Mucosa of gallbladder (tissue), 1 donor: ENCODE measurements at places on chromosomes 3 and 15.

GRCh38 chr3:71978150-71978721 is 193.3 kb upstream of the PROK2 start:
- DNase-seq, result no peak

DNA sequence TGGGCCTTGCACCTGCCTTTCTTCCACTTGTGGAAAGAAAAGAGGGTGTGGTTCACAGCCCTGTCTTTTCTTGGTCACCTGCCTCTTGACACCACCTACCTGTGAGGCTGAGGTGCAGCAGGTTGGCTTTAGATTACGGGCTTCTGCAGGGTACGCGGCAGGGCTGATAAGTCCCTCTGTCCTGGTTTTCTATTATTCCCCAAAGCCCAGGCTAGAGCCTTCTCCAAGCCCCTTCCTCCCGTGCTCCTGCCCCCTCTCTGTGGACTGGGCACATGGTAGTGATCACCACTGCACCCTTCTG is 44.8 kb upstream of the HACD2 start:
- no peak for DNase-seq

DNA sequence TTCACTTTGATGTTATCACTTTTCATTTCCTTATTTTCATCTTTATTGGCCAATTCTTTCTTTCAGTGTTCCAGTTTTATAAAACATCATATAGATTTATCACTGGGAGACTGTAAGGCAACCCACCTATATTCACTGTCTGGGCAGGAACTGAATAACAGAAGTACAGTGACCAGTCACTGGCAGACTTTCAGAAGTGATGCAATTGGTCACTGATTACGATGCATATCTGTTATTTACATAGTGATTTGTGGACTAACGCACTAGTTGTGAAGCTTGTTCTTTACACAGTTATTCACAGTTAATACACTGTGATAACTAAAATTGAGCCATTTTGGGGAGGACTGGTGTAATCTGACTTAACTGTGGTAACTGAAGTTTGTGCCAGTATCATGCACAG is 190.2 kb upstream of the DPH6 start:
- DNase-seq, result peak; percentile 13

DNA sequence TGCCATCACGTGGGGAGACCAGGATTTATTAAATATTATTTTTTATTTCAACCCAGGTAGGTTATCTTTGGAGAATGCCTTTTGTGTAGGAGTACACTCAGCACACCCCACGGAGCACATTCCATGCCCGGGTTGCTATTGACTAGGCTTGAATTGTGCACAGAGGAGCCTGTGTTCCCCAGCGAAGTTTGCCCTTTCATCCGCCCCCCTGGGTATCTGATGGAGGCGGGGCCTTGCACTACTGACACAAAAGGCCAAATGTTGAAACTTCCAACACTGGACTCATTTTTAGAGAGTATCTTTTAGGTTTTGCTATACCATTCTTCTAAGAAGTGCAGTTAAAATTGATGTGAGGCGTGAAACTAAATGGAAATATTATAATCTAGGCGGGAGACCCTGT is 39.3 kb upstream of the PPP4R2 start:
- peak; percentile 21 for DNase-seq

DNA sequence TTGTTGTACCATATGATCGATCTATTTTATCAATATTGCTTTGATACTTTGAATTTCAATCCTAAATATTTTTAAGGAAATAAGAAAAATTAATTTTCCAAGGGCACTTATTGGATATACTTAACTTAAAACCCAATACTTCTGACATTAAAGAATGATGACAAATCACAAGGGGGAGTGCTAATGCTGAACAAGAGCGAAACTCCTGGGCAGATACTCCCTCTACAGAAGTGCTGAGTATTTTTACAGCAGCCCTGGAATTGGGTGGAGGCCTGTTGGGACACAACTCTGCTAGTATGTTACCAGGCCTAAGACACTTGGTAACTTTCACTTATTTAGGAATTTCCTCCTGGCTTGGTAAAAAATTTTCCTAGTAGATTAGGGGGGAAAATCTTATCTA is 46.2 kb downstream of the DENND6A start:
- no peak for DNase-seq

DNA sequence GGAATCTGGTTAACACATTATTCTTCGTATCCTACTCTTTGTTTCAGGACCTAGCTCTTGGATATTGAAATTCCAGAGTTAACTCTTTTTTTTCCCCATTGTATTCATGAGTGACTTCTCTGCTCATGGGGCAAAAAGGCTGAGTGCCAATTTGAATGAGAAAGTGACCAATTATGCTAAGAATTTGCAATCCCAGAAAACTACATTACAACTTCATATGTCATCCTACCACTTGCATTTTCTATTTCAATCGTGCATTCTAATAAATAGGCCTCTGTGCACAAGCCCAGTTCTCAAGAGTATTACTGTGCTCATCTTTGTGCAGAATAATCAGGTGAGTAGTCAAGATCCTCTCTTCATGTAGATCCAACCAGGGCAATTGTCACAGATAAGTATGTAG is 537.8 kb downstream of the OTOL1 start:
- no peak for DNase-seq
